ENCODE measurements at places on chromosomes 6 and 20.

DNA sequence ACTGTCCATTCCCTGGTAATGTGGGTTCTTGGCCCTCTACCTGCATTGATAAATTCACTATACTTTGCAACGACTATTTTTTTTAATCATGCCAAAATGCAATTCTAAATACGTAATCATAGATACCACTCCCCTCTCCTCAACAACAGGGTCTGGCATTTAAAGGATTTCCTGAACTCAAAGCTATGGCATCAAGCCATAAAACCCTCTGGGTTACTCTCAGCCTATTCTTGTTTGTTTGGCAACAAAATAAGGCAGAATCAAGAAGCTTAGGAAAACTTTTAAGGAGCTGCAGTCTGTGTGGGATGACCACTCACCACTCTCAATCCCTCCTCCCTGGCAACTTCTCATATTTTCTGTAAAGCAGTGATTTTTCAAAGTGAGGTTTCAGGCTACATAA lies 669.9 kb upstream of the ID4 start:
- DNase-seq, result no peak

DNA sequence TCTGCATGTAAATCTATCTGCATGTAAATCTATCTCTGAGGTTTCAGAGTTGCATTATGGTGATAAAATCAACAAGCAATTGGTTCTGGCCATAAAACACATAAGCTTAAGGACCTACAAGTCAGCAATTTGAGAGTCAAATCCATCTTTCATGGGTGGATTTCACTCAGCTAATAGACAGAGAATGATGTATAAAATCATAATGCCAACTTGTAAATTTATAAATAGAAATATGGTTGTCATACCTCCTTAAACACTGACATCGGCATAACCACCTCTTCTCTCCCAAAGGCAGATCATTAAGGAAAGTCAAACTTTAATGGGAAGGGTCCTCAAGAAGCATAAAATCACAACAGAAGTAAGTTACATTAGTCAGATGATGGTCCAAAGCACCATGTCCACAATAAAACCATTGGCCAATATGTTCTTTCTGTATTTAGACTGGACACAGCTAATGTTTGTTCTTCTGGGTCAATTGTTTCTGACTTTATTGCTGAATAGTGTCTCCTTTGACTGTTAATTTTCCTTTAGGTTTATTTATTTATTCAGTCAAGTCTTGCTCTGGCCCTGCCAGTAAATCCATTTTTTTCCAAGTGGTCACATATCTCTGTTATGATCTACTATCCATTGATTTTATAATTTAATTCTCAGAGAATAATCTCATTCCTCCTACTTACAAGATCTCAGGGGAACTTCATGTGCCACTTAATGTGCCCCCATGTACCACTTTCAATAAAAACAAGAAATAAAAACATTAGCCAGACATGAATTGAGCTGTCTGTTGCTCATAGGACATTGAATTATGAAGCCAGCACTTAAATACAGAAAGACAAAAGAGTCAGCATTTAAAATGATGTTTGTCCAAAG lies 382.9 kb upstream of the IRAK1BP1 start:
- no peak for DNase-seq

- DNase-seq, result no peak
These were observed 63.2 kb downstream of the SESN1 start for GRCh38 chr6:109031416-109031815.

DNA sequence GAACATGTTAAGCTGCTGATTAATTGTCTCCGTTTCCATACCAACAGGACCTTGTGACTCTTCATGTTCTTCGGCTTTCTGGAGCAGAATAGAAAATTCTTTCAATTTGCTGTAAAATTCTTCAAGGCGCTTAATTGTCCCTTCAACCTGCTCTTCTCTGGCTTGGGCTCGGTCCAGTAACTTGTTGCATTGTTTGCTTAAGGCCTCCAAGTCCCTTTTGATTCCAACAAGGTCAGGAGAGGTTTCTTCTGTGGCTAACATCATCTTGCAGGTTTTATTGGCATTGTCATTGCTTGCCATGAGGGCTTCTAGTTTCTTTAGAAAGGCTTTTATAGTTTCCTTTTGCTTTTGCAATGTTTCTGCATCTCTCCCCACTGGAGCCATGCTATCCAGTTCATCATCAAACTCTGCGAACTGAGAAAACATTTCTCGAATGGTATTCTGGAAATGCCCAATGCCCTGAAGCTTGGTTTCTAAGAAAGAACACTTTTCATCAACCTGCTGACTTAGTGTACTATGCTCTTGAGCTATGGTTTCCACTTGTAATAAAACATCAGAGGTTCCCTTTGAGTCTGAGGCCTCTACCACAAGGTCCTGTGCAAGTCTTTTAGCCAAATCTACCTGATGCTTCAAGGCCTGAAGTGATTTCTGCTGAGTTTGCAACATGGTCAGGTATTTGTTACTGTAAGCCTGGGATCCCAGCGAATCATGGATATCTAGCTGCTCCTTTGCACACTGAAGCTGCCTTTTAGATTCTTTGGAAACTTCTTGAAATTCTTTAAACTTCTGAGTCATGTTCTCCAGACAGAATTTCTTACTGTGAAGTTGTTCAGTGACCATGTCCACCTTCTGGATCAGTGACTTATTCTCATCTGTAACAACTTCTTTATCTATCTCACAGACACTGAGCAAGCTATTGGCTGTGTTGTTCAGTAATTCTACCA lies 90.2 kb downstream of the DST start:
- DNase-seq, result no peak

DNA sequence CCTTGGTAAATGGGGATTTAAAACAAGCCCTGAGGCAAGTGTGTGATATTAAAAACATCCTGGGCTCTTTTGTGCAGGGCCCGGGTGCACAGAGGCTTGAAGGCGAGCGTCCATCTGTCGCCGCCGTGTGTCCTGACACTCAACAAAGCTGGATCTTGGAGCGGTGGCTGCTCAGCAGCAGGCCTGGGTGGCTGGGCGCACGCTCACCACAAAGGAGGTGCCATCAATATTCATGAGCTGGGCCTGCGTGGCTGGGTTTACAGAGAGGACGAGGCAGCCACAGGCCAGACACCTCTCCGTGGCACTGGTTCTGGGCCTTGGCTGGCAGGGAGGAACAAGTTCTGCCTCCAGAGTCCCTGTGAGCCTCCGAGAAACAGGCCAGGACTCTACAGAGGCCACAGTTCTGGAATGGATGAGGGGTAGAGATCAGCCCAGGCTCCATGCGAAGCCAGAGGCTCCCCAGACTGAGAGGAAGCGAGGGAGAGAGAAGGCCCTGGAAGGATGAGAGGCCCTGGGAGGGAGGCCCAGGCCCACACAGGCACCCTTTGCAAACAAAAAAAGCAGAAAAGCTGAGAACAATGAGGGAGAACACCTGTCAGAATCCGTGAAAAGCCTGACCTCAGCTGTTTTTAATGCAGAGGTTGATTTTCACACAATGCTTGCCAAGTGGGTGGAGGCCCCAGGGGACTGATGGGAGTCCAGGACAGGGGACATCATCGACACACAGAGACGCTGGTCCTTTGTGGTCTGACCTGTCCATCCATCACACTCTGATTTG lies 21.9 kb downstream of the BHLHE23 start:
- no peak for DNase-seq

DNA sequence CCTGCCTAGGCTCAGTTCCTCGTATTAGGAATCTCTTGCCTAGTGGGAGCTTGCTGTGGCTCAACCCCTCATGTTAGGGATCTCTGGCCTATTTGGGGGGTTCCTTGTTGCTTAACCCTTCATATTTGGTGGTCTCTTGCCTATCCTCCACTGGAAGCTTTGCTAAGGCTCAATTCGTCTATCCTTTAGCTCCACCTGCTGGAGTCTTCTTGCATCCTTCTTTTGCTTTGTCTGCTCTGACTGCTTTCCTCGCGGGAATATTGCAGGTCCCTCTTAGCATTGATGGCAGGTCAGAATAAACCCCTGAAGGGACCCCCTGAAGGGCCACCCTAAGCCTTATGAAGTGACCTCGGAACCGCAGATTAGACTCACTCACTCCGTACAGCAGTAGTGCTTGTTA lies 203.0 kb upstream of the TBX18 start:
- DNase-seq, result no peak

DNA sequence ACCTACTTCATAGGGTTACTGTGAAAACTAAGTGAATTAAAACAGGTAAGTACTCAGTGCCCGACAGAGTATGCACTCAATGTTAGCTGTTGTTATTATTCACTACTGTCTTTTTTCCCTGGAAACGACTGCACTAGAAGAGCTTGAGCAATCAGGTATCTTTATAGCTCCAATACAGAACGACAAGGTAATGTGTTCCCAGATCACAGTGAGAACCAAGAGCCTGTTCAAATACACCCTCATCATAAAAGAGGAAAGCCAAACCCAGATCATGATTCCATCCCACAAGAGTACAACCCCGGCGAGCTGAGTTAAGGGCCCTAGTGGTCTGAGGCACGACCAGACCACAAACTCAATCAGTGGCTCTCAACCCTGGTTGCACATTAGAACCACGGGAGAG lies 9.8 kb downstream of the MRPS18A start:
- no peak for DNase-seq

DNA sequence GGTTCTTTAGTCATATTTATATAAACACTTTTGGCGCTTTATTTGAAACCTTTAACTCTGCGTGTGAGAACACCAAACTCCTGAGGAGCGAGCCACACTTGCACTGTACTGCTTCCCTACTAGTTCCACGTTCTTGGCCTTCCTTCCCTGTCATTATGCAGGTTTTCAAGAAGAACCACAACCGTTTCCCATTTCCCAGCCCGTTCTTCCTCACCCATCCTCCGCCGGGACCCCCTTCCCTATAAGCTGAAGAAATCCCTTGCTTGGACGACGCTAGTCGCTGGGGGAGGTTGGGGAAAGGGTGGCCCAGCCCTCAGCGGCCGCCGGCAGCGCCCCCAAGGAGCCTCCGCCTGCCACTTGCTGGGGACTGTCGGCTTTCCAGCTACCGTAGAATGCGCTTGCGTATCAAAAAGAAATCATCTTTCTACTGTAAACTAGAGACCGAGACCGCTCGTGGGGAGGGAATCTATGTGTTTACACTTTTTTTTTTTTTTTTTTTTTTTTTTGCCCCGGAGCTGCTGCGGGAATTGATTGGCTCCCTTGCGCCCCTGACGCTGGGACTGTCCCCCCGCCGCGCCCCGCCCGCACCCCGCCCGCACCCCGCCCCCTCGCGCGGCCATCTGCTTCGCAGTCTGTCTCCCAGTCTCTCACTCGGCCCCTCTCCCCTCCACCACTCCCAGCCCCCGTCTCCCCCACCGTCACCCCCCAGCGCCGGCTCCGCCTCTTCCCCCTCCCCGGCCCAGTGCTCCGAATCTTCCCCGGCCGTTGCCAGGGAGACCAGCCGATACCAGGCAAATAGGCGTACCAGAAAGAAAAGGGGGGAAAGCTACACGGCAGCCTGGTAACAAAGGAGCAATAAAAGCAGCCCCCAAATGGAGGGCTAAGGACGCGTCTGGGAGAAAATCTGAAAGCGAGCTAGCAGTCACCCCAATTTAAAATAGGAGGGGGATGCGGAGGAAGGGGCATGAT lies 2.3 kb upstream of the MARCKS start:
- no peak for DNase-seq

DNA sequence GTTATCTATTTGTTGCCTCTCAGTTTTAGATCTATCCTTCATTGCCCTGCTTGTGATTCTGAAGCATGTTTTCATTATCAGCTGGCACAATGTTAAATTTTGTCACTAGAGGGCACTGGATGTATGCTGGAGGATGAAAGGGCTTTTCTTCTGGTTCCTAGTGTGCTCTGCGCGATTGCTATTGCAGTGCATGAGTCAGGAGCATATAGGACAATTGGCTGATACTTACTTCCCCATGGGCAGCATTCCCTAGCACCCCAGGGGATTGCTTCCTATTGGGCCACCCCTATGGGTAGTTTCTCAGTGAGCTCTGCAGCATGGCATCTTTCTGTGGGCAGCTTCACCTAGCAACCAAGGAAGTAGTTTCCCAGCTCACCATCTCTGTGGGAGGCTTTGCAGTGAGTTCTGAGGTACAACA lies 280.3 kb upstream of the SYNCRIP start:
- peak; percentile 15 for DNase-seq

DNA sequence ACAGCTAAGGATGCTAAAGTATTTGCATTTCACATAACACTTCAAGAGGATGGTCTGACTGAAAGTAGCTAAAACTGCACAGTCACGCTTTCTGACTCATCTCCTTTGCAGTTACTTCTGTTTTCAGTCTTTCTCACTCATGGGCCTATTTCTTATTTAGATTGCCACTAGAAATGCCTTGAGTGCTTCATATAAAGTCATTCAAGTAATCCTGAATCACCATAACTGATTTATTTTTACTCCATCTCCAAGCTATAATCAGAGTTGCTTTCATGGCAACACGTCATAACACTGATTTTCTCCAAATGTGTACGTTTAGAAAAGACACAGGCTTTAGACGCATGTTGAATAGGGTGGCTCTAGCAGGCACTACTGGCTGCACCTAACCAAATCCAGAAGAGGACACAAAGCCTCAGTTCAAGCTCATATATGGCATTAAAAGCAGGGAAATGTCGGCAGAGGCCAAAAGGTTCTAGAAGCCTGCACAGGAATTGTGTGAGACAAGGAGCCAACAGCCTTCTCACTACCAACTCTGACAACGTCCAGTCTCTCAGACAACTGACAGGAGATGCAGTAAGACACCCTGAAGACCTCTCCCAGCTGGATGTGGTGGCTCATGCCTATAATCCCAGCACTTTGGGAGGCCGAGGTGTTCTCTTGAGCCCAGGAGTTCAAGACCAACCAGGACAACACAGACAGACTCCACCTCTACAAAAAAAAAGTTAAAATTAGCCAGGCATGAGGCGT lies 64.1 kb upstream of the BEND6 start:
- no peak for DNase-seq

DNA sequence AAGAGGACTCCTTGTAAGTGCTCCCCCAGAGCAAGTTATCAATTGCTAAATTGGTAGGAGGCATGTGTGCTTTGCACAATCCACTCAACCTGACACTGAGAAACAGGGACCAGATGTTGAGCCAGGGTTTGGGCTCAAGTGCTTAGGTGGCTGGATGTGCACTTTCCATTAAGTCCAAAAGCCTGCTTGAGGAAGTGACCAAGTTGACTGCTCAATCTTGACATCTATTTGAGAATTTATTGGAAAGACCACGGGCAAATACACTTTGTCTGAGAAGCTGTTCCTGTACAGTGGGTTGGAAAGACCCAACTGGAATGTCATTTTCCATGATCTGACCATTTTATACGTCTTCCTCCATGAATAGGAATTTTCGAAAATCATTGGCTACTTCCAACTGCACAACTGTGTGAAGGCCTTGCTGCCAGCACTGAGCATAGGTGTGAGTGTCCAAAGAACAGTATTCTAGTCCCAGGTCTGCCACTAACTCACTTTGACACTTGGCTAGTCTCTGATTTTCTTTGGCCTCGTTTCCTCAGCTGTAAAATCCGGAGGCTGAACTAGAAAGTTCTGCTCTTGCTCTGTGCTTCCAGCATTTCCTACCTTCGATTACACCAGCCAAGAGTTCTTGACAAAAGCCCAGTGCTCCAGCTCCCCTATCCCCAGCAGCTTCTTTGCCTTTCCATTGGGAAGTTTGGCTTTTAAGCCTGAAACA lies 186.9 kb upstream of the ECI2 start:
- no peak for DNase-seq

GRCh38 chr20:25178563-25179438 lies 16.7 kb upstream of the ENTPD6 start:
- peak; percentile 43 for DNase-seq

All from CD4-positive, alpha-beta T cell treated with Interleukin-4 for 4 hours (primary cell).